GM03348 (cell line): ENCODE measurements at places on chromosomes 3 and 15.

- DNase-seq, result peak; percentile 37
Measured at GRCh38 chr3:168847291-168847883, 751.7 kb upstream of the GOLIM4 start.

GRCh38 chr3:170542704-170543103 lies 43.2 kb downstream of the SLC7A14 start:
- peak; percentile 23 for DNase-seq

DNA sequence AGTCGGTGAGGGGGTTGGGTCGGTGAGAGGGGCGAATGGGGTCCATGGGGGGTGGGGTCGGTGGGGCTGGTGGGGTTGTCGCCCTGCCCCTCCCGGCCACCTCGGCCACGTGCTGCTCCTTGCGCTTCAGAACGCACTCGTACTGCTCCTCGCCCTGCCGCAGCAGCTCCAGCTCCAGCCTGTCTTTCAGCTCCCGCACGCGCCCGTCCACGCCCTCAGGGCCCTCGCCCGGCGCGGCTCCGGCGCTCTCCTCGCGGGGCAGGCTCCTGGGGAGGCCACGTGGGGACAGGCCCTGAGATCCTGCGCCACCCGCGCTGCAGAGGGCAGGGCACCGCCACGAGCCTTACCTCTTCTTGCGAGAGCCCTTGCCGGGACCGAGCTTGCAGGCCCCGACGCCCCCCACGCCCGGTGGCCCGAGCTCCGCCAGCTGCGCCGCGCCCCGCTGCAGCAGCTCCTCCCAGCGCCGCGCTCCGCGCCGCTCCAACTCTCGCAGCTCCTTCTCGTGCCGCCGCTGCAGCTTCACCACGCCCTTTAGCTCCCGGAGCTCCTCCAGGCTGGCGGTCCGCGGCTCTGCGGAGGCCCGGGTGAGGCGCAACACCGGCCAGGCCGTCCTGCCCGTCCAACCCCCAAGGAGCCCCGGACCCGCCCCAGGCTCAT lies 8.2 kb upstream of the ANKRD63 start:
- peak; percentile 86 for DNase-seq

DNA sequence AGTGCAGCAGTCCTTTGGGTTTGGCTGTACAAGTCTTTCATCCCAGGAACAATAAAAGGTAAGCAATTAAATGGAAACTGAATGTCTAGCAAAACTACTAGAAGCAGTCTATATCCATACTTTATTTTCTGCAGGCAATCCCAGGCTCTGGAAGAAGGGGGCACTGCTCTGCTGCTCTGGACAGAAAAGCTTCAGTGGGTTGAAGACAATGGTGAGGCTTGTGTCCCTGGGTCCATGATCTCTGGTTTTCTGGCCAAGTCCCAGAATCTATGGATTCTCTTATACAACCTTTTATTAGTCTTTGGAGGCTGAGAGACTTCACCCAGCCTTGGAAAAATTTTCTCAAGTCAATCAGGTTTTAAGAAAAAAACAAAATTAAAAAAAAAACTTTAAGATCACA lies 35.6 kb downstream of the SCAP start:
- no peak for DNase-seq

GRCh38 chr15:31345606-31346366 lies 19.2 kb downstream of the KLF13 start:
- no peak for DNase-seq

DNA sequence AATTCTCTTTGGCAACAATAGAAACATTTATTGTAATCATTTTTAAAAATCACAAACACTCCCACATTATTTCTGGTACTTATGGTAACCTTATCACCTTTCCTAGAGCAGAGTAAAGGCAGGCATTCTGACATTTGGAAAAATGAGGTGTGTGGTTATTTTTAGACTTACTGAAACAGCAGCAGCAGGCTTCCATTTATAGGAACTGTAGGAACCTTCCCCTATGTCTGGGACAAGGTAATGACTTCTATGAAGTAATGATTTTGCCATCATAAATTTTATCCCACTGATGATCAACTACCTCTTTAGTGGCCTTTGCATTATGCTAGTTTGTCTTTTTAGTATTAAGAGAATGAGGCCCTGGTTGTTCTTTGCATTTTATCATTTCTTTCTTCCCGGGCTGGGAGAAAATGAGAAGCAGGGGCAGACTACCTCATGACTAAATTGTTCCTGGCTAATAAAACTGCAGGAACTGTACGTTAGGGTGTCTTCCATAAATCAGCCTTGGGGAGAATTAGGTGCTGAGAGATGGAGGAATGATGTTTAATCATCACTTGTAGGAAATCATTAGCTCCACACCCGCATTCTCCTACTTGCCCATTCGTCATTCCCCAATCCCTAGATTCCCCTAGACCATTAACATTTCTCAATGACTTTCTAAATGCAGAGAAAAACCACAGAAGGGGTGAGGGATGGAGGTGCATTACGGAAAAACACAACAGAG lies 680.3 kb downstream of the AGBL1 start:
- DNase-seq, result no peak

DNA sequence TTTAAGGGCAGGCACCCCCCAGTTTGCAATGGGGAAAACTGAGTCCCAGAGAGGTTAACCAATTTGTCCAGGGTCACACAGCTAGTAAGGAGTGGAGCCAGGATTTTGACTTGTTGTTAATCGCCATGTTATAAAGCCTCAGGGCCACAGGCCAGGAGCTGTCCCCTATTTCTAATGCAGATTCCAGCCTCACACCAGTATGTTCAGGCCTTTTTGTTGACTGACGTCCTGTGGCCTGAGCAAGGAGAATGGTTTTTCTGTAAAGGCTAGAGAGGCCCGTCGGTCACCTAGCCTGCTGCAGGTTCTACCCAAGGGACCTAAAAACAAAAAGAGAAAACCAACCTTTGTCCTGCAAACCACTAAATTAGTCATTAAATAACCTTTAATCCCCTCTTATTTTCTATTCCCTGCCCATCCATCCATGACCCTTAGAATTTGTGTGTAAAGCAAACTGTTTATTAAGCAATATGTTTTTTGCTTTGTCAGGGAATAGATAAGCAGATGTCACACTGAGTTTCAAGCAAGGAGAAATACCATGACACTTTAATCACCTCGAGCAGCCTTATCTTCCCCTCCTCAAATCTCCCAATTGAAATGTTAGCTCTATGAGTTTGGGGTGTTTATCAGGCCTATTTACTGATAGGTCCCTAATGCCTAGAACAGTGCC lies 14.1 kb downstream of the ACOX2 start:
- DNase-seq, result no peak

DNA sequence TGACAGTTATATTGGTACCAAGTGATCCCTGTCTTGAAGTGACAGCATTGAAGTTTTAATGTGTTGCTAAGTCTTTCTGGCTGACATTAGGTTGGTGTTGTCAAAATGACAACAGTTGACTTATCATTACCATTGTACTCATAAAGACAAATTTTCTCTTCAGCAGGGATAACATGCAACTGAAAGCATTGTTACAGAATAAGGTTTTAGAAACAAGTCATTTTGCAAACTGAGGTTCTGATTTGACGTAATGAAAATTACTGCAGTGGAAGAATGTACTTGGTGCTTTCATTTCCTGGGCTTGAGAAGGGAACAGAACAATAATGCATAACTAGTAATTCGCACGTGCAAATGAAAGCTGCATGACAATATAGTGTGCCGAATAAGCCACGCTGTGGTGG lies 75.1 kb downstream of the MOBP start:
- no peak for DNase-seq

DNA sequence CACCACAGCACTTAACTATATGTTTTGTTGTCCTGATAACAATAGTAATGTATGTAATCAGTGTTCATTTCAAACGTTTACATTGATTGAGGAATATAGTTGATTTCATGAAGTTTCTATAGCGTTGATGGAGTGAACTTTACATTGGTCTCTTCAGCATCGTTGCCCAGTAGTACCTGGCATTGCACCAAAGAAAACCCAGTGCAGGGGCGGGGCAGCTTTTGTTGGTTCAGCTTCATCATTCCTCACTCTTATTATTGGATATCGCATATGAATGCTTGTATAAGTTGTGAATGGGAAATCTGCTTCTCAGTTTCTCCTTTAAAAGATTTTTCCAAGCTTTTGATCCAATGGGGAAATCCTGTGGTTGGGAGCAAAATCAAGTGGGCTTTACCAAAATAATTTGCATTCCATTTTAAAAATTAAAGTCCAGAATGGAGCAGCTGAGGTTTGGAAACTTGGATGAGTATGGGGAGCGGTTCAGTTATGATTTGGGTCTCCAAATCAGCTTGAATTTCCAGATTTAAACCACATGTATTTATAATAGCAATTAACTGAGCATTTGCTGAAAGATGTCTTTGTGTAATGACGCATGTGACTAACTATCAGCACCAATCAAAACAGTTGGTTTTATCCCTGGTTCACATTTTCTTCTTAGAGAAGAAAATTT lies 213.7 kb downstream of the ALCAM start:
- DNase-seq, result peak; percentile 45

- DNase-seq, result no peak
Measured at GRCh38 chr3:8563146-8563545, 61.5 kb downstream of the LMCD1 start.

GRCh38 chr3:68057637-68058320 lies 403.4 kb upstream of the SUCLG2 start:
- DNase-seq, result no peak

- peak; percentile 29 for DNase-seq
Measured at GRCh38 chr3:141680620-141681389, 57.3 kb upstream of the RNF7 start.

DNA sequence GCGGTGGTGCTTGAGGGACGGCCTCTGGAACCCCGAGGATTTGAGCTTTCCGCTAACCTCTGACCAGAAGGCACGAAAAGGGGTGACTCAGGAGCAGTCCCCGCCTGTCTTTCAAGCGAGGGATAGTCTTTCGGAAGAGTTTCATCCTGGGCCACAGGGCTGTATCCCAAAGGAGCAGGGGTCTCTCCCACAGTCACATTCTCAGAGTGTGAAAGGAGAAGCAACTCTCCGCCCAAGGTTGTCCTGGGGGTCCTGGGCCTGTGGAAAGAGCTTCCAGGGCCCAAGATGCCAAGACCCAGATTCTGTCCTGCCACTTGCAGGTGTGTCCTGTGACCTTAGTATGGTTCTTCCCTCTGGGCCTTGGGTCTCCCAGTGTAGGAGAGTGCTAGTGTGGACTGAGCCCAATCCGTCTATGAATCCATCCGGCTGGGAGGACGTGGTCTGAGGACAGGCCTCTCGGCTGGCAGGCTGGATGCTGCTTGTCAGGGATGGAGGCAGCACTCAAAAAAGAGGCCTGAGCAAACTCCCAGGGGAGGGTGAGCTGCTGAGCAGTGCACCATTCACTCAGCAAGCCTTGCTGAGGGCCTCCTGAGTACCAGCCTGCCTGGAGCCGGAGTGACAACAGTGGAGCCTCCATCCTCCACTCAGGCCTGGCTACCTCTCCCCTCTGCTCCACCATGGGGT lies 1.6 kb upstream of the DUSP7 start:
- DNase-seq, result no peak

DNA sequence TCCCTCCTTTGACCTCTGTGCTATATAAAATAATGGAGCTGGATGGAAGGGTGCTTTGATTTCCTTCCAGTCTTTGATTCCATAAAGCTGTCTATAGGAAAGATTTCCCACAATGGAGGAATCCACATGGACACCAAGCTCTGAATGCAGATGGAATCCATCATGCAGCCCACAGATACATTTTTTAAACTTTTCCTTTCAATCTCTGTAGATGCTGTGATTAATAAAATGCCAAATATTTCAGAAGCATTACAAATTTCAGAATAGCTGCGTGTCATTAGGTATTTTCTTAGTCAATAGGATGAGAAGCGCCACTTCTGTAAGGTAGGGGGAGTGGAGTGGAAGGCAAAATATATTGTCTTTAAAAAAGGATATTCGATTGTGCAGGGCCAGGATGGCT lies 489.0 kb downstream of the NTRK3 start:
- DNase-seq, result peak; percentile 21

DNA sequence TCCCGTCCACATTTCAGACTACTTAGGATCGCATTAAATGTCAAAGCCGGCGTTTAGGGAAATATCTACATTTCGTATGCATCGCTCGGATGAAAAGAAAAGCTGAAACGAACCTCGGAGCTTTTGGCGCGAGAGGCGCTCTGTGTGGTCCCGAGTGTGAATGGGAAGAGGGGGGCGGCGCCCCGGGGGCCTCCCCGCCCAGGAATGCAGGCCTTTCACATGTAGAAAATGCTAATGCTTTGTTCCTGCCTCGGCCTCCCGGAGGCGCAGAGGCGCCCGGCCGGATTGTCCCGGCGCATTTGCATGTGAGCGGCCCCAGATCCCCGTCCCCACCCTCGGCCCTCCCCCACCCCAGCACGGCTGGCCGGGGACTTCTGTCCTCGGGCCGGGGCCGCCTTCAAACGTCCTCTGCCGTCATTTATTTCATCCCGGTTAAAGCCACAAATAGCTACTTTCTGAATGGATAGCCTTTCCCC lies 37.0 kb upstream of the TRIM71 start:
- peak; percentile 69 for DNase-seq

GRCh38 chr3:158702815-158703481 lies 29.3 kb downstream of the RARRES1 start:
- peak; percentile 68 for DNase-seq

DNA sequence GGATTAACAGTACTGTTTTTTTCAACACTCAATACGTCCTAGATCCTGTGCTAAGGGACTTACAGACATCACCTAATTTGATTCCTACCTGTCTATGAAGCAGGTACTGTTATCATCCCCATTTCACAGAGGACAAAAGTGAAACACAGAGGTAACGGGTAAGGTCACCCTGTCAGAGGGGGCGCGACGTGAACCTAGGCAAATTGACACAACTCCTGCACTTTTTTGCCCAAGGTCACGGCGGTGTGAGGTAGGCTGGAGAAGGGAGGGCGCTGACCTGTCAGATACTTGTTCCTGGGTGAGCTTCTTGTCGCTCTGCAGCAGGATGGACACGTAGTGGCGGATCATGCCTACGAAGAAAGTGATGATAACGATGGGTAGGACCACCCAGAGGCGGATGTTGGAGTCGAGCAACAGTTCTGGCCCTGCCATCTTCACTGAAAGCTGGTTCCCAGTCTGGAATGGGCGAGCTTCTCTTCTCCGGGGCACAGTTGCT lies 363 bp downstream of the EMC3 start:
- DNase-seq, result no peak

DNA sequence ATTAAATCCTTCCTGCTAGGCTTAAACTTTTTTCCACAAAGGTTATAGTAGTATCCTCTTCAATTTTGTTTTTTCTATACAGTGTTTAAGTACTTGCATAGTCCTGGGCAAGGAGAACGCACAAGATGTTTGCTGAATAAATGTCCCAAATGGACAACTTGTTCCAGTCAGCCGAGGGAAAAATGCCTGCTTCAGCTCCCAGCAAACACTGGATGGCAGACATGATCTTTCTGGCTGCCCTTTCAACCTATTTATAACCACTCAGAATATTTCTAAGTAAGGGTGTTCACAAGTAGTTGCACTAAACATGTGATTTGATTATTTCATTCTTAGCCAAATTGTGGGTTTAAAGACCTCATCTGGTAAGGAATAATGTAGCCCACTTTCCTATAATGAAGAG lies 29.8 kb downstream of the GNB4 start:
- DNase-seq, result peak; percentile 55

- no peak for DNase-seq
Measured at GRCh38 chr3:163879172-163879571, 1199.1 kb downstream of the SI start.

GRCh38 chr3:138445236-138445635 lies 10.8 kb downstream of the ESYT3 start:
- DNase-seq, result no peak

GRCh38 chr3:121735047-121735696 lies 14.4 kb downstream of the GOLGB1 start:
- DNase-seq, result no peak
